AG20443 (cell line): ENCODE measurements at places on chromosomes 12 and 14.

DNA sequence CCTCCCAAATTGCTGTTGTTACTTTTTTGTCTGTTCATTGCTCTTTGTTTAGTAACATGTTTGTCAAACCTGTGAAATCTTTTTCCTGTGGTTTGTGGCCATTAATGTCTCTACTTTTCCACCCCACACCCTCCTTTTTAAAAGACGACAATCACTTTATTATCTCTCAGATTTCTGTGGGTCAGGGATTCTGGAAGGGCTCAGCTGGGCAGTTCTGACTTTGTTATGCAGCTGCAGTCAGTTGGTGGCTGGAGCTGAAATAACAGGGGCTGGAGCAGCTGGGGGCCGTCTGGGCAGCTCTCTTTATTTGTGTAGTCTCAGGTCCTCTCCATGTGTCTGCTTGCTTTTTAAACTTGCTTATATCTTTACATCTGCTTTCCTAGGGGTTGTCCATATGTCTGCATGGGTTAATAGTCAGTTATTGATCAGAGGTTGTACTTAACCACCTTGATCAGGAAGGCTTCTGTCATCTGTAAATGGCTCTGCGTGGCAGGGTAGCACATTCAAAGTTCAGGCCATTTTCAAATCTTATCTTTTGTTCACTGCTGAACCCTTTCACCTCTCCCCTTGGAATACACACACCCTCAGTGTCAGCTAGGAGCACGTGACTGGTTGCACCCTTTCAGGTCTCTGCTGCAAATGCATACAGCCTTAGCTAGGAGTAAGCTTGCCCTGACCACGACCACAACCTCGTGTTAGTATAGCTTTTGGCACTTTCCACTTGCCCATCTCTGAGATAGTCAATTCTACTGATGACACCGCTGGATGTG is 27.9 kb downstream of the BORCS5 start:
- DNase-seq, result no peak

- DNase-seq, result peak; percentile 58
Observed at GRCh38 chr12:89783359-89784060, 74.9 kb upstream of the ATP2B1 start.

DNA sequence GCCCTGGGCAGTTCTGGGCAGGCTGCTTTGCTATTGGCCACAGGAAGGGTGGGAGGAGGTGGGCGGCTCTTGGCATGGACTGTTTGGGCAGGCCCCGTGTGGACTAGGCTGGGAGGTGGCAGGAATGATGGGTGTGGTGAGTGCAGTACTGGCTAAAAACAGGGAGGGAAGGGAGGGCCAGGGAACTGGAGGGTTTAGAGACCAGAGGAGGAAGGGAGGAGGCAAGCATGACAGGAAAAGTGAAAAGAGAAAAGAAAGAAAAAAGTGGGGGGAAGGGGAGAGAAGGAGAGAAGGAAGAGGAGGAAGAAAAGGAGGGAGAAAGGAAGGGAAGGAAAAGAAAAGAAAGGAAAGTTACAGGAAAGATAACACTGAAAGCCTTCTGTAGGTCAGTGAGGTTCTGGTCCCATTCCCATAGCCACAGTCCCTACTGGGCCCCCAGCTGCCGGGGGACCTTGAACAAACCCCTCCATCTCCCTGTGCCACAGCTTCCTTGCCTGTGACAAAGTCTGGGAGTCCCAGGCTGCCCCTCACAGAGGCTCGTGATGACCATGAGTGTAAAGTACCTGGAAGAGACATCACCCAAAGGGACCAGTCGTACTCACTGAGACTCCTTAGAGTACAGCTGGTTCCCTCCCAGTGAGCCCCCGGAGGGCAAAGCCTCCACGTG is 1.1 kb upstream of the C14orf132 start:
- peak; percentile 88 for DNase-seq

- no peak for DNase-seq
Observed at GRCh38 chr12:47166365-47166764, 86.6 kb upstream of the AMIGO2 start.

DNA sequence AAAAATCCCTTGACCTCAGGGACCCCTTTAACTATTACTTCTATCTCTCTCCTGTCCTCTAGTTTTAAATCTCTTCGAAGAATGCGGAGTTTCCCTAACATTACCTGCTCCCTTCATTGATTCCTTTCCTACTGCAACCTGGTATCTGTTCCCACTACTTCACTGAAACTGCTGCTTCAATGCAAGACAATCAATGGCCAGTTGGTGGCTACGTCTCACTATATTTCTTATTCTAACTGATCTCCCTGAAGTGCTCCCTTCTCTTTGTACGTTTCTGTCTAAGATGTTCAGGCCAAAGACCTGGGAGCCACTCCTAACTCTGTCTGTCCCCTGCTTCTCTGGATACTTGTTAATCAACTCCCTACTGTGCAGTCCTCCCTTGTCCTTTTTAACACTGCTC is 10.3 kb upstream of the KCNA1 start:
- DNase-seq, result no peak

- no peak for DNase-seq
Observed at GRCh38 chr12:93379981-93380361, 2.2 kb downstream of the NUDT4 start.

DNA sequence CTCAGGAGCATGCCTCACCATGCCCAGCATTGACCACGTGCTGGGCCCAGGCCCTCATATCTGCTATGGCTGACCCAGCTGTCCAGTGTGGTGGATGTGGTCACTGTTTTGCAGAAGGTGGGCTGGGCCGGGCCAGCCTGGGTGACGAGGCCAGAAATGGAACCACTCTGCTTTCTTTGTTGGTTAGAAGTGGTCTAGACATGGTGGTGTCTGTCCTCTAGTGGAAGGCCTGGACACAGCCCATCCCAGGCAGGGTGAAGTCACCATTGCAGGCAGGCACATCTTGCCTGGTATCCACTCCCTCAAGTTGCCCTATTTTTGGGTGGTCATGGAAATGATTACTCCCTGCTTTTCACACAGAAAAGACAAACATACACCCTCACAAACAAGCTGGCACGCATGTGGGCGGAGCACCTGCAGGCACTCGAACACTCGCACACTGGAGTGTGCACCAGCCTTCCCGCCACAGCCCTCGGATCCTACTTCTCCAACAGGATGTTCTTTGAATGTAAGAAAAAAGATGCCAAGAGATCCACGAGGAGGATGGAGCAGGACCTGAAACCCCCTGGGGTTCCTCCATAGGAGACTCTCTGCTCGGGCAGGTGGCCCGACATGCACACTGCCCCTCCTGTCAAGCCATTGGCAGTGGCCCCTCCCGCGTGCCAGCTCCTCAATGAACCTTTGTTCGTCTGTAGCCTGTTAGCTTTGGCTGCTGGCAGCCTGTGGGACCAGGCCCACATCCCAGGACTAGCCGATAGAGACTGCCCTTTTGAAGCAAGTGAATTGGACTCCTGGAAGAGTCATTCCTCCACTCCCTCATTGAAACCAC is 38.4 kb downstream of the MLXIP start:
- no peak for DNase-seq

DNA sequence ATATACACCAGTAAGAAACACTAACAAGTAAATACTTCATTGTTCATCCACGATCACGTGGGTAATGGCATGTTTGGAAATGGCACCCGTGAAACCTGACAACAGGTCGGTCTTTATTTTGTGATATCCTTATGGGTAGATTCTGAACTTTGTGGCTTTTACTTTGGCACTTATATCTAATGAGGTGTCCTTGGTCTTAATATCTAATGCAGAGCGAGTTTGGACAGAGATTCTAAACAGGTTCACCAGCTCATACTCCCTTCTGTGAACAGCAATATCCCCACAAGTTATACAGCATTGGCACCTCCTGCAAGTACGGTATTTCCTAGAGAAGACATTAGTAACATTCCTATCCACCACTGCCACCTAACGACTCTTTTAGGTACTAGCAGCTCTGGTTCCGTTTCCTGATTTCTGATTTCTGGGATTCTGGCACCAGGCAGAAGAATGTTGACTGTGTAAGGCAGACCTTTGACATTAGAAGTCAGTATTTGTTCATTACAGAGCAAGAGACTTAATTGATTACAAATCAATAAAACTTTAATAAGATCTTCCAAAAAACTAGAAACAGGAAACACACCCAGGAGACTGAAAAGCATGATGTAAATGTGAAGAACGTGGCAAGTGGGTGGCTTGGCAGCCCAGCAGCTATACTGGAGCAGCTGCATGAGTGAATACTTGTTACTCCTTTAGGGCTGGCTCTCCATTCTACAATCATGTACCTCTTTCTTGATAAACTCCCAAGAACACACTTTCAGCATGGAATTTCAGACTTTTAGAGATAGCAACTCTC is 2.5 kb downstream of the ANG start:
- peak; percentile 78 for DNase-seq

DNA sequence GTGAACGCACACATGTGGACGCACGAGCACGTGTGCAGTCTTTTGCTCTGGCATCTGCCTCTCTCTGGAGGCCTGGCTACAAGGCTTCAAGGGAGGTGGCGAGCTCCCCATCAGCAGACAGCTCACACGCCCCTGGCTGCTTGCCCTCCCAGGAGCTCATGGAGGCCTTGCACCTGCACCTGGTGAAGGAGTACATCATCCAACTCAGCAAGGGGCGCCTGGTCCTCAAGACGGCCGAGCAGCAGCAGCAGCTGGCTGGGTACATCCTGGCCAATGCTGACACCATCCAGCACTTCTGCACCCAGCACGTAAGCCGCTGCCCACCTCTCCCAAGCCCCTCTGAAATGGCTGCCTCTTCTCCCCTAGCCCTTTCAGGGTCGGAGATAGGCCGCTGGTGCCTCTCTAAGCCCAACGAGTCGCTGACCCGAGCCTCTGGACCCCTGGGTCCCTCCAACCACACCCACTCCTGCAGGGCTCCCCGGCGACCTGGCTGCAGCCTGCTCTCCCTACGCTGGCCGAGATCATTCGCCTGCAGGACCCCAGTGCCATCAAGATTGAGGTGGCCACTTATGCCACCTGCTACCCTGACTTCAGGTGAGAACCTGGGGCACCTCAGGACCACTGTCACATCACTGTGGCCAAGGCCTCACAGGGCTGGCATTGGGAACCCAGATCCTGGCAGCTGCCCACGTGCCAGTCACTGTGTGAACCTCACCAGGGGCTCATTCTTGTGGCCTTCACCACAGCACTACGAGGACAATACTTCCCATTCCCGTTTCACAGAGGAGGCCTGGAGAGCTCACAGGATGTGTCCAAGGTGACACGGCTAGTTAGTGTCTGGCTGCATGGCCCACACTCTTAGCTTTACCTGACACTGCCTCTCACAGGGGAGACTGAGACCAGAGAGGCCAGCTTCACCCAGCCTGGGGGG is 10.2 kb downstream of the TNFAIP2 start:
- no peak for DNase-seq

DNA sequence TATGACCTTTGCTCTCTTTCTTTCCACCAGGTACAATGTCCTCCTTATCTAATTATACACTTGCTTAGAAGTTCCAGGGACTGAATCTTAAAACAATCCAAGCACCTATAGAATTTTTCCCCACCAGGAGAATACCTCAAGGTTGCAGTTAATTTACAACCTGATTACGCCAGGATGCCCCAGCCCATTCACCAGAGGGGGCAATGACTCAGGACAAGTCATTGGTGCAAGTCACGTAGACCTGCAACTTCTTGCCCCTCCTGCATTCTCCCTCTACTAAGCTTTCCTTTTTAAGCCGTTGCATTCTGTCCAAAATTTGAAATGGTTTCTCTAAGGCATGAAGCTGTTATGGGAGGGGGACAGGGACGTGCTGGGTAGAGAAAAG is 111.1 kb upstream of the SCAF11 start:
- DNase-seq, result no peak

DNA sequence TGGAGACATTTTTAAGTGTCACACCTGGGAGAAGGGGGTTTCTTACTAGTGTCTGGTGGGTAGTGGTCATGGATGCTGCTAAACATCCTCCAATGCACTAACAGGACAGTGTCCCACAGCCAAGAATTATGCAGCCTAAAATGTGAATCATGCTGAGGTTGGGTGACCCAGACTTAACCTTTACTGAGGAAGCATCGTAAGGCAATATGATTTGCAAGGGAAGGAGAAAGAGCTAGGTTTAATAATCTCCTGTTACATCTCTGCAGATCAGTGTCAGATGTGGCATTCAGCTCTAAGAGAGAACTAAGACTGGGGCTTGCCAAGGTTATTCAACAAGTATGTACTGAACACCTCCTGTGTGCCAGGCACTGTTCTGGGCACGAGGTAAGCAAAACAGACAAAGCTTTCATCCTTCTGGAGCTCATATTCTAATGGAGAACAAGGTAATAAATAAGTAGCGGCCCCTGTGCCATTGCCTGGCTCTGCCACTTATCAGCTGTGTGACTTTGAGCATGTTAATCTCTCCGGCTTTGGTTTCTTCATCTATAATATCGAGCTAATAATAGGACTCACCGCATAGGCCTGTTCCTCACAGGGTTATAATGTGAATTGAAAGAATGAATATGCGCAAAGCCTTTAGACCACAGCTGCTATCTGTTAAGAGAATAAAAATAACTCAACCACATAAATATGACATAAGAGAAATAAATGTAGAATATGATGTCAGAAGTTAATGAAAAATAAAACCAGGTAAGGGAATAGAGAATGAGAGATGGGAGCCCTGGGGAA is 13.5 kb upstream of the GOLGA5 start:
- DNase-seq, result peak; percentile 47

GRCh38 chr14:100777818-100778525 is 47.9 kb upstream of the MEG3 start:
- DNase-seq, result no peak

GRCh38 chr12:79850610-79851299 is 84.1 kb downstream of the PPP1R12A start:
- DNase-seq, result no peak

- no peak for DNase-seq
Observed at GRCh38 chr14:30796707-30797106, 77.7 kb upstream of the COCH start.

GRCh38 chr12:116642683-116643082 is 83.5 kb downstream of the MAP1LC3B2 start:
- no peak for DNase-seq

- DNase-seq, result no peak
Observed at GRCh38 chr12:92673756-92674155, 29.0 kb upstream of the PLEKHG7 start.

DNA sequence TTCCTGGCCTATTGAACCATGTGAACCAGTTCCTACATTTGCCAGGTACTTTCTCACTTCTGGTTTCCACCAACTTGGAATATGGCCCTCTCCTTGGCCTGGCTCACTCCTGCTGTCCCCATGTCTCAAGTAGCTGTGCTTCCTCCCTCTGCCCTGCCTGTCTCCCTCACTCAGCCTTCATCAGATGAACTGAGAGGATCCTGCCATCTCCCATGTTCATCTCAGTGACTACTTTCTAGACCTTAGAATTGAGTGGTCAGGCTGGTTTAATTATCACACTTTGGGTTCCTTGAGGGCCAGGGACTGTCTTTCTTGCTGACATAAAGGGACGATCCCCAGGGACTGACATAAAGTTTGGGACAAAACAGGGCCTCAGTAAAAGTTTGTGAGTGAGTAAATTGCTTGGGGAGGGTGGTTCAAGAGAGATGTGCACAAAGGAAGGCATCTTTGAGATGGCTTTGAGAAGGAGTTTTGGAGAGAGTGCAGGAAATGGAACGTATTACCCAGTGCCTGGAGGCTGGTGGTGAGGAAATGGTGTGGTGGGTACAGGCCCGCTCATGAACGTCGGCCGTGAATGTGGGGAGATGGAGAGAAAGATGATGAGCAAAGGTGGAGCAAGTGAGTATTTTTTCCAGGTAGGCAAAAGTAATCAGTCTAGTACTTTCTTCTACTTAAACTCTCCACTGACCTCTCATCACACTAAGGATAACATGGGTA is 20.8 kb downstream of the DYRK2 start:
- no peak for DNase-seq

GRCh38 chr14:93008381-93008780 is 85.4 kb downstream of the CHGA start:
- DNase-seq, result peak; percentile 63

- no peak for DNase-seq
Observed at GRCh38 chr14:41392226-41392625, 214.4 kb upstream of the LRFN5 start.

GRCh38 chr14:95125221-95125620 is 32.1 kb downstream of the DICER1 start:
- no peak for DNase-seq
